ENCODE measurements at places on chromosomes 1 and 21.

- DNase-seq, result no peak
Measured at GRCh38 chr1:79716447-79716846, 709.9 kb upstream of the ADGRL4 start.

DNA sequence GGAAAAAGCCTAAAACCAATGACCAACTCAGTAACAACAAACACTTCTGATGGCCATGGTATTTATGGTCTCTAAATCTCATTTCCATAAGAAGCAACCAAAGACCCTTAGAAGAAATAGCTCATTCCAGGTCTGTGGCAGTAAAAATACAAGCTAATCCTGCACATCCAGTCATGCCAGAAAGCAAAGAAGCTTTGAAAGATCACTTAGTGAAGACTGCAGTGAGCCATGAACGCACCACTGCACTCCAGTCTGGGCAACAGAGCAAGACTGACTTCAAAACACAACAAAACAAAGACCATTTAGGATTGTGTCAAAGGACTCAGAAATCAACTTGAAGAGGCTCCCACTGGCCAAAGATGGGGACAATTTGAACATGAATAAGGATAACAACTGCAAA is 18.4 kb upstream of the ELK4 start:
- DNase-seq, result no peak

DNA sequence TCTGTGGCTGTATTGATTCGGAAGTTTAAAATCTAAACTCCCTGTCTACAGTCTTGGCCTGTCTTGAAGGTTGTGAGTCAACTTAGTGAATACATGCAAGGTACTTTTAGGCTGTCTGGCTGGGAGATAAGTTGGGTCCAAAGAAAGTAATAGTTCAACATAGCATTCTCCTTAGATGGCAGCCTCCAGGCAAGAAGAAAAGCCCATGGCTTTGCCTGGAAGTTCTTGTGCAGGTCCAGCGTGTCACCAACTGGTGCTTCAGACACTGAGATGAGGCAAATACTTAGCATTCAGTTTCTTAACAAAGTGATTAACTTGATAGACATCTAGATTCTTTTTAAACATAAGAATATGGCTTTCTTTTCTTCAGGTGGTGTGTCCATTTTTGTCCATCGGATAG is 328.2 kb downstream of the DISC1 start:
- DNase-seq, result no peak

DNA sequence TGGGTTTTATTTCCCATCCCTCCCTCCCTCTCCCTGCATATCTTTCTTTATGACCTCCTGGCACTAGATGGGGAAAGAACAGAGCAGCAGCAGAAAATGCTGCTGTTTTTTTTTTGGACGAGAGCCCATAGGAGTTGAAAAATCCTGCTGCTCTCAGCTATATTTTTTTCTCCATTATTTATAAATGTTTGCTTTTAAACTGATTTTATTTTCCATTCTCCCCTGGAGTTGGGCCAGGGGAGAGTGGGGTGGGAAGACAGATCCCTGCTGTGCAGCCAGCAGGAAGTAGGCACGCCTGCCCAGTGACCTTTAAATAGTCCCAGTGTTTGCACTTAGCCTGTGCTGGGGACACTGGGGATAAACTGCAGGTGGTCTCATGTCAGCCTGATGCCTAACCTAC is 17.4 kb downstream of the SFT2D2 start:
- no peak for DNase-seq

- DNase-seq, result no peak
Measured at GRCh38 chr1:29275435-29275834, 39.1 kb downstream of the PTPRU start.

- no peak for DNase-seq
Measured at GRCh38 chr1:170881268-170882265, 53.8 kb upstream of the MROH9 start.

GRCh38 chr1:20662110-20662475 is 924 bp upstream of the DDOST start:
- DNase-seq, result no peak

- DNase-seq, result no peak
Measured at GRCh38 chr1:22341791-22342605, 109.7 kb upstream of the ZBTB40 start.

- no peak for DNase-seq
Measured at GRCh38 chr1:221440658-221441057, 301.2 kb downstream of the DUSP10 start.

- no peak for DNase-seq
Measured at GRCh38 chr1:100080331-100080730, 52.4 kb downstream of the SASS6 start.

DNA sequence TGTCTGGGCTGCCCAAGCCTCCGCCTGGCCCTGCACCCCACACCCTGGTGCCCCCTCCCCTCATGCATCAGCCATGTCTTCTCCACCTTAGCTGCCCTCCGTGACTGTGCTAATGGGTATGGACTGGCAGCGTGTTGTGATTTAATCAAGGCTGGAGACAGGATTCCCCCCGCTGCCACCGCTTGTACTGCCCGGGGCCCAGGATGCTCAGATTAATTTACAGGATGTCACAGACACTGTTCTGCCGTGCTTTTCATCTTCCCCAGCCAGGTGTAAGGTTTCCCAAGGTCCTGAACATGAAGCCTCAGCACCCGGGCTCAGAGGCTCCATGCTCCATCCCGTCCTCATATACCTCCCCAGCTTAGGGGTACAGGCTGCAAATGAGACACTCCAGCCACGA is 66.3 kb downstream of the TAS1R2 start:
- DNase-seq, result no peak

DNA sequence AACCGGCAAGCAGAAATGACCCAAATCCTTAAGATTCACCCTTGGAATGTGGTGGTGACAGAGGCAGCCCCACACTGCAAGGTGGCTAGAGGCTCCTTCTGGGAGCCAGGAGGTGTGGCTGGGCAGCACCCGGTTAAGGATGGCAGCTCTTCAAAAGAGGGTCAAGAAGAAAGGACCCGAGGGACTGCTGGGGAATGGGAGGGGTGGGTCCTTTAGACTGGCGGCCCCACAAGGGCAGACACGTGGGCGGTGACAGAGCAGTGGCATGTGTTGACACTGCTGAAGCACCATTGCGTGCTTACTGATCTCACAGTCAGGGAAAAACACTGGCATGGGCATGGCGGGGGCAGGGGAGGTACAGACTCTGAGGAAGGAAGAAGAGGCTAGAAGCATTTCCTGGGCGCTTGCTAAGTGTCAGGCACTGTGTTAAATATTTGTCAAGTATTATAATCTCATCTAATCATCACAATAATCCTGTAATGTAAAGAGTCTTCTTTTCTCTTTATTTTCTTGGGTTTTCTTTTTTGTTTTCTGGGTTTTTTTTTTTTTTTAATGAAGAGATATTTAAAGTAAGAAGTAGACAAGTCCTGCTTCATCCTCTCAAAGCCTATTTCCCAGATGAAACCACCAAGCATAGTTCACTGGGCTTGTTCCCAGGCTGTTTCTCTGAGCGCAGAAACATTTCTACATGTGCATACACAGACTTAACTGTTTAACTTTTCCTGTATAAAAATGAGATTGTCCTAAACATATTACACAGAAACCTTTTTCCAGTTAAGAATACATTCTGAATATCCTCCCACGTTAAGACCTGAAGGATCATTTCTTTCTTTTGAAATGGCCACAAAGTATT is 165.8 kb upstream of the EDN2 start:
- DNase-seq, result no peak

- DNase-seq, result no peak
Measured at GRCh38 chr1:178417858-178418257, 78.9 kb downstream of the CLEC20A start.

DNA sequence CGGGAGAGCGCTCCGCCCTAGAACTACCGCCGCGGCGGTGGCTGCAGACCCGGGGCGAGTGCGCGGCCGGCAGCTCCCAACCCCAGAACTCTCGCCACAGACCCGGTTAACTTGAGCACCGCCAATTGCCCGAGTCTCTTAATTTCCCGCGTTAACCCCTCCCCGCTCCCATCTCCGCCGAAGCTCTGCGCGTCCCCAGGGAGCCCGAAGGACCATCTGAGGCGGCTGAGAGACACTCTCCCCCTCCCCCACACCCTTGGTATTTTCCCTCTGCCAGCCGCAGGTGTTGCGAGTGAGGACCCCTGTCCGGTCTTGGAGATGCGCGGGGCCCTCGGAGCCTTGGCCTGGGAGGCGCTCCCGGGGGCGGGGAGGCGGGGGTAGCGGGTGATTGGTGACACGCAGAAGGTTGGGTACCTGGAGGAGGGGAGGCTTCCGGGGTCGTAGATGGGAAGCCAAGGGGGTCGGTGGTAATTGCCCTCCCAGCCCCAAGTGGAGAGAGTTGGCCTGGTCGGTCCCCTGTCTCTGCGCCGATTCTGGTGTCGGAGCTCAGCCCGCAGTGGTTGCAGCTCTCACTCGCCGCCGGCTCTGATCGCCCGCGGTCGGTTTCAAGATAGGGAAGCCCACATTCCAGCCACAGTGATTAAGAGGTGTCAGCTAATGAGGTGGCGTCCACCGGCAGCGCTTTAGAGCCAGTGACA is 858 bp upstream of the SUSD4 start:
- peak; percentile 10 for DNase-seq

DNA sequence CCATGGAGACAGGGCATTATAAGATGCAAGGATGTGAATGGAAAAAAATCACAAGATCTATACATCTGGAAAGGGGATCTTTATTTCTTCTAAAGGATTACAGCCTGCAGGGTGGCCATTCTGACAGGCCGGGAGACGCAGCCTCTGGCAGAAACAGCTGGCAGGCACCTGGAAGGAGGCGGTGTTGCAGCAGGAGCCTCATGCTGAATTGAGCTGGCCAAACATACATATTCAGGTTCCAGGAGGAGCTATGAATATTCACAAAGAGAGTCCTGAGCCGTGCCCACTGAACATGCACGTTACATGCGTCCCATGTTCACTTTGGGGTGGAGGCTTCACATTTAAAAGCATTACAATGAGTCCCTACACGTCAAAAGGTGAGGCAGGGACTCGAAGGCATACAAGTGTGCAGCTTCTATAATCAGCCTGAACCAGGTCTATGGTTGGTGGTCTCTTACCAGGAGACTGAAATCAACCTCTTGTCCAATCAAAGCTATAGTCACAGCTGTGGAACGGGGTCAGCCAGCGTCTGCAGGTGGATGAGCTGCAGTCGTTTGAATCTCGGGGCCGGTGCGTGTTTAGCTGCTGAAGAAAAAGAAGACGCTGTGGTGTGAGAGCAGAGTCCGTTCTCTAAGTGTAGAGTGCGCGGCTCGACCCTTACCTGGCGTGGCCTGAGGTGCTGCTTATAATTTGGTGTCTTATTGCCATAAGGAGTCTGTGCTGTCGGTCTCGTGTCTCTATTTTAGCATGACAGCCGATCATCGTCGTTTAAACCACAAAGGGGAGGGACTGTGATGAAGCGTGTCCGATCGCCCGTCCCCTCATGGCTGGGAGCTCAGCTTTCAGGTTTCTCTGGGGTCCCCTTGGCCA is 183.0 kb downstream of the ETS2 start:
- no peak for DNase-seq

DNA sequence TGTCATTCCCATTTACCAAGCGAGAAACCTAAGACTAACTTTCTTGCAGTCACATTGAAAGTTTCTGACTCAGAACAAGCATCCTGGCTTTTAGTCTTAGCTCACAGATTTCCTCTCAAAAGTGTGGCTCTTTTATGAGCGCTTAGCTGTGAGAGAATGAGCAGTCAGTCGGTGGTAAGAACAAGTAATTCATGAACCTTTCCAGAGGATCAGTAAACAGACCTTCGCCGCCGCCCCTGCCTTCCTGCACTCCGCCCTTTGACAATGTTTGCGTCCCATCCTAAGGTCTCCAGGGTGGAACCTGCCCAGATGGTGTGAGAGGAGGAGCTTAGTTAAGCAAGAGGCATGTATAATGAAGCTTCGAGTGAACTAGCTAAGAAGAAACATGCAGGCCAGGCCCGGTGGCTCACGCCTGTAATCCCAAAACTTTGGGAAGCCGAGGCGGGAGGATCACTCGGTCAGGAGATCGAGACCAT is 142.4 kb downstream of the GLUL start:
- DNase-seq, result no peak
